ENCODE measurements at places on chromosomes 2 and 18.

GRCh38 chr18:62258093-62258492 lies 67.0 kb upstream of the TNFRSF11A start:
- DNase-seq = no peak

GRCh38 chr2:12710301-12710700 lies 6.4 kb upstream of the TRIB2 start:
- no peak for DNase-seq

DNA sequence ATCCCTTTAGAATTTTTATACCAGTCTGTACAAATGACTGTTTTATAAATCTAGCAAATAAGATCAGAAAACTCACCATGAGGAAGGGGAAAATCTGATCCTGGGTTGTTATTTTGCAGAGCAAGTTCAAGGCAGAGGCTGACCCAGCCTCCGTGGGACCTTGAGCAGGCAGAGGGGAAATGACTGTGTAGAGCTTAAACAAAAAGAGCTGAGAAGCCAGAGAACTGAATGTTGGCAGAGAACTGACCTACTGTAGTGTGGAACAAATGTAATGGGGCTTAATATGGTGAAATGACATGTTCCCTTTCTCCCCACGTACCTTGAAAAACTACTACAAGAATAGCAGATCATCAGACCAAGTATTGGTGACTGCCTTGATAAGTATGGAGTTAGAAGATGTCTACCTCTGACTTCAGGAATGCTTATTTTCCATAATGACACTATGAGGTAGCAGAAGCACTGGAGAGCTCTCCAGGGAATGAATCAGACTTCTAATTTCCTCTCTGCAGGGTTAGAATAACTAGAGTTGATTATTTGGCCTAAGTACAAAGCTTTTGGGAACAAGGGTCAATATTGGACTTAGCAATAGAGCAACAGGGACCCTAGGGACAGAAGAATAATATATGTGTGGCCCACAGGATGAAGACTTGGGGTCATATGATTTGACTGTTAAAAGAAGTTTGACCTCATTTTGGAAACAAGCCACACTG lies 304.4 kb downstream of the CCDC178 start:
- DNase-seq = no peak

GRCh38 chr2:46256563-46257142 lies 40.6 kb upstream of the EPAS1 start:
- DNase-seq = no peak

GRCh38 chr2:64029116-64029665 lies 10.0 kb upstream of the VPS54 start:
- no peak for DNase-seq

GRCh38 chr2:81739966-81740365 lies 1435.4 kb upstream of the LRRTM1 start:
- DNase-seq = no peak

GRCh38 chr2:219810895-219811294 lies 183.5 kb downstream of the SLC4A3 start:
- DNase-seq = no peak

- no peak for DNase-seq
Observed at GRCh38 chr2:156907806-156908205, 349.7 kb upstream of the GALNT5 start.

- DNase-seq = no peak
Observed at GRCh38 chr18:54739476-54739875, 88.8 kb upstream of the RAB27B start.

DNA sequence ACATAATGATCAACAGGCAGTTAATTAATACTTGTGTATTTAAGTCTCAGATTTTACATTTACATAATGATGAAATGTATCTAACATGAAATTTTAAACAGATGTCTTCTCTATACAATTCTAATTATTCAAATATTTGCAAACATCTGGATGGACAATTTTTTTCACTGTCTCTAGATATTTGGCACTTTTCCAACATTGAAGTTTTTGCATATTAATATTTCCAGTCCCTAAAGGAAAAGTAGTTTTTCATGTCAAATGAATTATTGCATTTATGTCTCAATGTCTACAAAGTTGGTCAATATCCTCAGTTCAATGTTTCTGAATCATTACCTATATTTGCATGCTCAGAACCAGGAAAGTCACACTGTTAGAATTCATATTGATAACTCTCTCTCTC lies 560.9 kb upstream of the PKDCC start:
- DNase-seq = no peak

GRCh38 chr18:48723837-48724236 lies 185.0 kb downstream of the CTIF start:
- DNase-seq = no peak

- DNase-seq = no peak
Observed at GRCh38 chr2:95311815-95312542, 14.8 kb downstream of the KCNIP3 start.

GRCh38 chr2:130825231-130825965 lies 11.3 kb upstream of the ARHGEF4 start:
- DNase-seq = no peak

DNA sequence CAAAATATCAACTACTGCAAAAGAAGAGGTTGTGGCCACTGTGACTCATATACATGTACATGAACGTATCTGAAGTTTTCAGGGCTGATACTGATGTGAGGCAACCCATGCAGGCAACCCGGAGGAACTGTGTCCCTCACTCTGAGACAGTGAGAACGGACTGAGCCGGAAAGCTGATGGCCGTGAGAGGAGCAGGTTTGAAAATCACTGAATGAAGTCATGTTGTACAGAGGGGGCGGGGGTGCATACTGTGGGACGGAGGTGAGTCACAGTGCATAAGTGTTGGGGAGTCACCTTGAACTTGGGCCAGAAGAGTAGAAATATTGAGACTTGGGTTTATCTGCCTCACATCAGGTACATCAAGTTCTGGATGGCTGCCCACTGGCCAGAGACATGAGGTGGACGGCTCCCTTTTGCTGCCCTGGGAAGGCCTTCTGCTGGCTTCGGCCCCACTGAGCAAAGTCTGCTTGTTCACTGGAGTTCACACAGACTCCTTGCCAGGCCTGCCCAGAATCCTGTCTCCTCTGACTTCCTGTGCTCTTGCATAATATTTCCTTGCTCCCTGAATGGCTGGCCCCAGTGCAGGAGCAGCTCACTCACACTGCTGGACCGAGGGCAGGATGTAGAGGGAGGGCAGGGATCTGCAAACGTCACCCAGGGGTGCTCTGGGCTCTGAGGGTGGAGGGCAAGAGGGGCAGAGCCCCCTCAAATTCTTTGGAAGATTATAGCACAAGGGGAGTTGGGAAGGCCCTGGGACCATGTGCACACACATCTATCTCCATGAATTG lies 18.1 kb downstream of the EPAS1 start:
- DNase-seq = no peak

GRCh38 chr2:3566806-3567205 lies 8.3 kb upstream of the RPS7 start:
- no peak for DNase-seq

DNA sequence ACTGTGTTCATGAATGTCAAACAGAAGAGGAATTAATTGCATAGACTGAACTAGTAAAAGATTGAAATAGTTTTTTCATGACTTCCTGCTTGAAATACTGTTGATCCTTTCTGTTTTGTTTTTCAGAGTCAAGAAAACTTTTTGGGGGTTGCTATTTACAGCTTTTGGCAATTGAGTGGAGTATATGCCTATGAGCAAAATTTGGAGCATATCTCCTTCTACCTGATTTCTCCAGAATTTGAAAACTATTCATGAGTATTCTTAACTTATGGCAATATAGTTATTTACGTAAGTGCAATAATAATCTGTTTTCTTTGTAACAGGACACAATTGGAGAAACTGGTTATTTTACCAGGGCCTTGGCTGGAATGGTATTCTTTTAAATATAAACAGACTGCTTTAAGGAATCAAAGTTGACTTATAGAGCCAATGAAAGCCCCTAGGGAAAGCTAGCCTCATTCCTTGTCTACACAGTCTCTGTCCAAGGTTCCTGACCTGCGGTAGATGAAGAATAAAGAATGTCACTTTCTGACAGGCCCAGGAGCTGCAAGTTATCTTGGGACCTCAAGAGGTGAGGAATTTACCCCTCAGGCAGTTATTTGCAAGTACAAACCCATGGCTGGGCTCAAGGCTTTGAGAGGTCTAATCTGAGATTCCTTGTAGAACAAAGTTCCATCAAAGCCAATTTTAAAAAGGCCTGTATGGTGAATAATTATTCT lies 193.5 kb upstream of the NDUFV2 start:
- DNase-seq = no peak

DNA sequence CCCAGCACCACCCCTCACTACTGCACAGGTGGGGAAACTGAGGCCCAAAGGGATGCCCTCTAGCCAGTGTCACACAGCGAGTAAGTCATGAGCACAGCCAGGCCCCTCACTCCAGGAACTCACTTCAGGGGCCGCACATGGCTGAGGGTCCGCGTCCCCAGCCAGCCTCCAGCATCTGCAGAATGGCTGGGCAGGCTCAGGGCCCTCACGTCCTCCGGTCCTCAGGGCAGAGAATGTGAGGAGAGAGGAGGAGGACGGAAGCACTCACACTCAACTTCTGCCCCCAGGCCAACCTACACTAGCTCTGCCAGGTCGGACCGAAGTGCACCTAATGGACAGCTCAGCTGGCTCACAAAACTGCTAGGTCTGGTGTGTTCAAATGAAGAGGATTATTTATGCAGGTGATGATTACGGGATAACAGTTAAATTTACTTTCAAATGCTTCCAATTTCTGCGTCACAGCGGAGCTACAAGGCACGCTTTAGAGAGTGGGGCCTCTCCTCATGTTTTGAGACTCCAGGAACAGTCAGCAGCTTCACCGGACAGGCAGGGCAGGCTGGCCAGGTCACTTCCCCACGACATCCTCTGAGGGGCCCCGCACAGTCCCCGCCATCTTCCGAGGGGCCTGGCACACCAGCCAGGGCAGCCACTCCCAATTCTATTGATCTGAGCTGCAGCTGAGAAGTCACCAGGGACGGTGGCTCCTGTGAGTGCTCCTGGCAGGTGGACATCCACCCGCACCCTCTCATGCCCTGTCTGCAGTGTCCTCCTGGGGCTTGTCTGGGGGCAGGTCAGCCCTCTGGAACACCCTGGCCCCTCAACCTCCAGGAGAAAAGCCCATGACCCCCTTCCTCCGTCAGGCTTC lies 26.5 kb downstream of the KIF1A start:
- DNase-seq = no peak

- no peak for DNase-seq
Observed at GRCh38 chr2:112092286-112093041, 37.4 kb downstream of the TMEM87B start.

GRCh38 chr2:218259099-218259961 lies 1.5 kb upstream of the GPBAR1 start:
- no peak for DNase-seq

DNA sequence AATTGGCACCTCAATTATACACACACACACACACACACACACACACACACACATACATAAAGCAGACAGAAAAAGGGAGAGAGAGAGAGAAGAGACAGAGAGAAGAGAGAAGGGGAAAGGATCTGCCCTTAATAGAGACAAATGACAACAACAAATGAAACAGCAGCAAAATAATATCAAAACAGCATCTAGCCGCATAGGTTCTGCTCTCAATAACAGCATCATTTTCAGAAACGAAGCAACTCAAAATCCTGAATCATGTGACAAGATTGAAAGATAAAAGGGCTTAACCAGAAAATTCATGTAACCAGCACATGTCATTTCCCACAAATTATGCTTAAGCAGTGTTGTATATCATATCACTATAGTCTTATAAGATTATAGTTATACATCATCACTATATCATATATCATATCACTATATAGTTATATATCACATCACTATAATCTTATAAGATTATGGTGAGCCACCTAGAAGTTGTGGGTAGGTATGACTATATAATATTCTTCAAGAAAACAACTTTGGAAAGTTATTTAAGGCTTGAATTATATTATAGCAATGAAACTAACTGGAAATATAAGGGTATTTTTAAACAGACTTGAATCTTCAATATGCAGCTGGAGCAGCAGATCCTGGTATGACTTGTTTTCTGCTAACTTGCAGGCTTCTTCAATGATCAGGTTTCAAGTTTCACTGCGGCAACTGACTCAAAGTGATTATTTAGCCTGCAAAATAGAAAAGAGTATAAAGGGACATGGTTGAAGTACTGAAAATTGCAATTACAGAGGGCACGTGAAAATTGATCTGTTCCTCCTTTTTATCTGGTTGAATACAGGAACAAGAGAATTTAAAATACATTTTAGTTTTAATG lies 16.1 kb upstream of the VPS54 start:
- no peak for DNase-seq

- DNase-seq = no peak
Observed at GRCh38 chr18:44636241-44636640, 44.4 kb upstream of the SETBP1 start.

- DNase-seq = no peak
Observed at GRCh38 chr2:197911667-197912066, 107.3 kb downstream of the PLCL1 start.

GRCh38 chr2:234198976-234199375 lies 148.5 kb downstream of the SPP2 start:
- no peak for DNase-seq

GRCh38 chr2:23554054-23554697 lies 169.2 kb downstream of the KLHL29 start:
- no peak for DNase-seq

GRCh38 chr2:113076954-113077669 lies 9.3 kb downstream of the IL1F10 start:
- no peak for DNase-seq

- no peak for DNase-seq
Observed at GRCh38 chr2:182907081-182907830, 40.8 kb upstream of the FRZB start.

GRCh38 chr2:130374587-130375290 lies 18.9 kb downstream of the PTPN18 start:
- DNase-seq = no peak
